DMS 273 treated with DMSO at 0.1 percent for 48 hours (cell line): ENCODE measurements at places on chromosomes 13 and 19.

DNA sequence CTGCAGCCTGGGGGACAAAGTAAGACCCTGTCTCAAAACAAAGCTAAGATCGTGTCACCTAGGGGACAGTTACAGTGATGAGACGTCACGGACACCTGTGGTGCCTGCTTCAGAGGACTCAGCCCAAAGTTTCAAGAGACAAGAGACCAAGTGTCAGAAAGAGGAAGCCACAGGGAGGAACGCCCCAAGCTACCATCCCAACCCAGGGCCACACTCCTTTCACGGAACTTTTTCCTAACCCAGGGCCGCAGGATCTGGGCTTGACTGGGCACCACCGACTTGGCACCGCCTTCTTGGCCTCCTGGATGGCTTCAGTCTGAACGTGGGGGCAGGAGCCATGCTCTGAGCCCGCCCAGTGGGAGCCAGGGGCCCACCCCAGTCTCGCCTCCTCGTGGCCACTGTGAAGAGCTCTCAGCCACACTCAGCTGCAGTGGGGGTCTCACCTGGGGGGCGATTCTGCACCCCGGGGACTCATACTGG lies 8.5 kb downstream of the MOB3A start:
- no peak for DNase-seq

DNA sequence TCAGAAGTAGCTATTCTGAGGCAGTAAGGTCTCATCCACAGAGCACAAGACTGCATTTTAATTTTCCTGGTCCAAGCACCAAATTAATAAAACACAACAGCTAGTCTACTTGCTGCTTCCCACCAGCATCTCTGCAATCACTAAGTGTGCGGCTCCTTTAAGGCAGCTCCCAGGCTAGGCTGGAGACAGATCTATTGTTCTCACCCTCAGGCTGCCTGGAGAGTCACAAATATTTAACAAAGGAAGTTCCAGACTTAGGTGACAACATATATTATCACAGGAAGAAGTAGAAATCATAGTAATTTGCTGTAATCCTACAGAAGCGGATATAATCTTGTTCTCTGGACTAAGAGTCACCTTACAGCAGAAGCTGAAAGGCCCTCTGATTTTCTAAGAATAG lies 2.2 kb upstream of the EID2 start:
- no peak for DNase-seq

DNA sequence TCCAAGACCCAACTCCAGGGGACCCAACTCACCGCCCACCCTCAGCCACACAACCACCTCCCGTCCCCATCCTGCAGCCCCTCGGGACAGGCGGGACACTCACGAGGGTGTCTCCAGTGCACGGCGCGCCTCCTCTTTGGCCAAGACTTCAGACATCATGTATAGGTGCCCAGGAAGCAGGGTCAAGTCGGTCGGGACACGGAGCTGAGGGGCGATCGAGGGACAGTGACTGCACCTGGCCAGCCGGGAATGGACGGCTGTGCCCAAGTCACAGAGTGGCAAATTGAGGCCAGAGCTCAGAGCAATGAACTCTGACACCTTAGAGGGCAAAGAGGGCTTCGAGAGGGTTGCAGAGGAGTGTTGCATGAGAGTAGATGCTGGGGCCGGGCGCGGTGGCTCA lies 8.8 kb downstream of the STAP2 start:
- no peak for DNase-seq

DNA sequence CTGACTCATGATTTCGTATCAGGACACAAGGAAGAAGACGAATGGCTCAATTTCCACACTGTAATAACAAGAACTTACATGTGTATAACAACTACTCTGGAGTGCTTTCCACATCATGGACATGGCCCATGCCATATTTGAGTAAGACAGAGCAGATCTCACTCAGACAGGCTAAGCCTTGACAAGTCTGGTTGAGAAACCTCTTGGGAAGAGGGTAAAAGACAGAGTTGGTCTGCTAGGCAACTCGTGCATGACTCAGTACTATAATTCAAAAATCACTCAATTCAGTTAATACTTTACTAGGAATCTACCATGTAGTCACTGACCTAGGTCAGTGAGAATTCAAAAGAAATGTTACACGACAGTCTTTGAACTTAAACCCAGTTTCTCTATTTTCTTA lies 5.7 kb upstream of the THSD1 start:
- no peak for DNase-seq

GRCh38 chr19:17420475-17420924 lies 653 bp downstream of the MVB12A start:
- DNase-seq, result no peak

GRCh38 chr13:39556866-39557265 lies 46.1 kb downstream of the LHFPL6 start:
- DNase-seq, result no peak

DNA sequence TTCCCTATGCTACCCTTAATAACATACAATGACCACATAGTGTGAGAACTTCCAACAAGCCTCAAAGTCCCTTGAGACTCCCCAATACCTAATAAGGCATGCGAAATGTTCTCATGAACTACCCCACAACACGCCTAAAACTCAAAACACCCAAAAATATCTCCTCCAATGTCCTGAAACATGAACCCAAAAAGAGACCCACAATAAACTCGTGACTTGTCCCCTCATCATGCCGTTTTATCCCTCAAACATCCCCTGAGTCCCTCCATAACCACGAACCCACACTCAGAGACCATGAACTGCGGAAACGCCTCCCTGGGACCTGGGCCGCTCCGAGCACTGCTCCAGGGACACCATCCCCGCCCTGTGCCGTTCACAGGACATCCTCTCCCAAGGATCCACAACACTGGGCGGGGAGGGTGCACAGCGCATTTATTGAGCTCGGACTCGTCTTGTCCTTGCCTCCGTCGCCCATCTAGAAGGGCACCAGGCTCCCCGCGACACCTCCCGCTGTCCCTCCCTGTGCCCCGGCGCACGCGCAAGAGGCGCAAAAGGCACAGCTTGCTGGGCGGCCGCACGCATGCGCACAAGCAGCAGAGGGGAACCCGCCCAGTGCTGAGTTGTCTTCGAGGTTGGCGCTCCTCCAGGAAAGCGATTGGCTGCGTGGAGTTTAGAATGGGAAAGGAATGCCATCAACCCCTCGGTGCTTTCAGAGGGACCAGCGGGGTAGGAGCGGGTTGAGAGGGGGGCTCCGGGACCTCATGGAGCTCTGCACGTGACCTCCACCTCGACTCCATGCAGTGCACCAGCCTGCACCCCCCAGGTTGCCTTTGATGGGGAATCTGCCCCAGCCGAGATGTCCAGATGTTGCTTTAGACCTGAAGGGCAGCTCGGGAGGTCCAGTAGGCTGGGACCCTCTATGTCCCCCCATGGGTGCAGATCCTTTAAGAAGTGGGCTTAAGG lies 8.8 kb downstream of the FXYD3 start:
- DNase-seq, result peak; percentile 77

- no peak for DNase-seq
These were observed 85.9 kb downstream of the MBNL2 start for GRCh38 chr13:97307882-97308624.

- DNase-seq, result no peak
These were observed 1.1 kb downstream of the SHISA2 start for GRCh38 chr13:26050568-26051230.

GRCh38 chr13:99559560-99559959 lies 58.3 kb downstream of the TM9SF2 start:
- DNase-seq, result no peak
